ENCODE measurements at places on chromosomes 1 and 21.

GRCh38 chr1:234154320-234155251 is 218.7 kb upstream of the COA6 start:
- DNase-seq, result peak; percentile 69

DNA sequence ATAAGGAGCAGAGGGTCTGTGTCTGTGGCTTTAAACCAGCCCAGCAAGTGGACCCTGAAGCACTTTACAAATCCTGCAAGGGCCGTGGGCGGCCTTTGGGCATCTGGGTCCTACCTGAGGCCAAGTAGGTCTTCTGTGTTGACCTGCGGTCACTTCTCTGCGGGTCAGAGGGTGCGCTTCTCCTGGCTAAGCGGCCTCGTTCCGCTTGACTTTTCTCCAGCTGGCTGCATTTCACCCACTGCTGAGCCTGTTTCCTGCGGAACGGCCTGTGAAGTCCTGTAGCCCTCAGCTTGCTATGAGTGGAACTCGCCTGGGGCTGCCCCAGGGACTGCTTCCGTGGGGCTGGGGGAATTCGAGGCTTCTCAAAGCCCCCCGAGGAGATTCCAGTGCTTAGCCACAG is 43.3 kb downstream of the SLC37A1 start:
- no peak for DNase-seq

- no peak for DNase-seq
Observed at GRCh38 chr1:4408380-4408779, 246.0 kb upstream of the AJAP1 start.

- no peak for DNase-seq
Observed at GRCh38 chr1:159678939-159679338, 35.5 kb downstream of the CRP start.

- no peak for DNase-seq
Observed at GRCh38 chr1:207345644-207346477, 24.4 kb downstream of the CD55 start.

DNA sequence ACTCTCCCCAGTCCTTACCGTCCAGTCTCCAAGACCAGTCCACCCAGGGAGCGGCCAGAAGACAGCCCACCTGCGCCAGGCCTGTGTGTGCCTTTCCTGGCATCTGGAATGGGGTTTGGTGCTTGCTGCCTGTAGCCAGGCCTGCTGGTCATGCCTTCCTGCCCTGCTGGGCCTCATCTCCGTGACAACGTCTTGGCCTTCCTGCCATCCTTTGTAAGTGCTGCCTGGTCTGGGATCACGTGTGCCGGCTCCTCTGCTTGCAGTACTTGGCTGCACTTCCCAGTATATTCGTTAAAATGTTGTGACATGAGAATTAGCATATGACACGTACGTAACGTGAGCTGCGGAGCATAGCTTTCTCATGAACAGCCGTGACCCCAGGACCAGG is 145.3 kb upstream of the COL6A1 start:
- no peak for DNase-seq

DNA sequence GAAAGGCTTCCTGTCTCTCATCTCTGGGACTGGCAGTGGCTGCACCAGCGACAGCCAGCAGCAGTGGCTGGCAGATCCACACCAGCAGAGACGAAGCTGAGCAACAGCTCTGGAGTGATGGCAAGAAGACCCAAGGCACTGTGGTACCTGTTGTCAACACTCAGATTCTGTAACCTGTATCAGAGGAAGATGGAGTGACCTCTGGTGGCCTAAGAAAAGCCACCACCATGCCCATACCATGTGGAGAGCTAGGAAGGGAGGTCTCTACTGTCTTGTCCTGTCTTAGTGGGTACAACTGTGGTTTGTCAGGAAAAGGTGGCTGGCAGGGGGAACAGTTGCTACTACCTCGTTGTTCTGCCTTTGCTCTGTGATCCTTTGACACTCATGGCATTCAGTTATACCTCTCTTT is 22.5 kb upstream of the RHBDL2 start:
- DNase-seq, result no peak

DNA sequence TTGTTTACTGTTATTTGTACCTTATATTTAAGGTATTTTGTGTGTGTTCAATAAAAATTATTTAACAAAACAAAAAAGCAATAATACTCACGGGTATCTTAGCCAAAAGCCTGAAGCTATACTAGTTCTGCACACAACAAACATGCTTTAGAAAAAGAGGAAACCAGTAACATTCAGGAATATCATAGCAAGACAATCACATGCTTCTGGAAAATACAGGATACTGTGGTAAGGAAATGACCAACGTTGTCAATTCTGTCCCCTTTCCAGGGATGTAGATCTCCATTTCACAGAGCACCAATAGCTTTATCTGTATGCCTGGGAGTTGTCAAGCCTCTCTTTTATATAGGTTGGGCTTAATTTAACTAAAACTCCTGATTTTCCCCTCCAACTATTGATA is 288.4 kb downstream of the SMYD3 start:
- no peak for DNase-seq

GRCh38 chr1:243962541-243962940 is 88.5 kb upstream of the ZBTB18 start:
- no peak for DNase-seq

GRCh38 chr1:76595024-76595423 is 272.3 kb upstream of the ST6GALNAC5 start:
- DNase-seq, result no peak

- no peak for DNase-seq
Observed at GRCh38 chr1:909861-910310, 13.8 kb upstream of the SAMD11 start.

GRCh38 chr1:156410740-156411139 is 41.7 kb downstream of the RHBG start:
- DNase-seq, result no peak

GRCh38 chr1:98355656-98356383 is 305.7 kb upstream of the SNX7 start:
- peak; percentile 72 for DNase-seq

- DNase-seq, result peak; percentile 70
Observed at GRCh38 chr1:55484173-55484572, 269.0 kb upstream of the USP24 start.

- no peak for DNase-seq
Observed at GRCh38 chr1:12769031-12769430, 4.5 kb upstream of the PRAMEF12 start.

GRCh38 chr1:4022715-4023114 is 122.6 kb upstream of the C1orf174 start:
- DNase-seq, result no peak

DNA sequence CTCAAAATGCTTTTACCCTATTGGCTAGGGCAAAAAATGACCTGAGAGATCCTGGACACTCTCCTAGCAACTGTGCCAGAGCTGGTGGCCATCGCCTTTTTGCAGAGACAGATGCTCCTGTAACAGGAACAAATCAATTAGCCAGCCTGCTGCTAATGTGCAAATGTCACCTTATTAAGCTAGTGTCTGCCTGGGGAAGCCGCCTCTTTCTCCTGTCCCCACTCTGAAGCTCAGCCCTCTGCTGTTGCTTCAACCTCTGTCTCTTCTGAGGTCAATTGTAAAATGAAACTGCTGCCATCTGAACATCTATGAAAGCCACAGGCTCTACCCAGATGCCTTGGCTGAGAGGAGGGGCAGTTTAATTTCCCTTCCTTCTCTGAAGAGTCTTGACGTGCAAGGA is 85.5 kb upstream of the CACNA1E start:
- DNase-seq, result no peak

DNA sequence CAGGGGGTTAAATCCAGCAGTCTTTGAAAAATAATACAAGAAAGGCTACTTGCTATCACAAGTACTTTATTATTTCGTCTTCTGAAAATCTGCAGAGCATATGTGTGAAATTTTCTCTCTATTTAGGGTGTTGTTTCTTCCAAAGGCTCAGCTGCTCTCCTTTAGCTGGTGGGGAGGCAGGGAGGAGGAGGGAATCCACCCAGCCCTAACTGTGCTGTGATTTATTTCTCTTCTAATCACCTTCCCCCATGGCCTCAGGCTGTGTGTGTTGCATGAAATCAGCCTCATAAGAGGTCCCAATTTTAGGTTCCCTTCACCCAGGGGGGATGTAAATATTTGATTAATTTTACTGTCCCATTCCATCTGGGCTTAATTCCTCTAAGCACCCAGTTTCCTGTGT is 77.6 kb upstream of the PGBD5 start:
- no peak for DNase-seq

- no peak for DNase-seq
Observed at GRCh38 chr1:236638945-236639344, 34.6 kb upstream of the HEATR1 start.

- DNase-seq, result peak; percentile 74
Observed at GRCh38 chr1:78408810-78409209, 82.0 kb upstream of the PTGFR start.

- DNase-seq, result peak; percentile 35
Observed at GRCh38 chr1:24558902-24559791, 3.3 kb downstream of the NCMAP start.

- peak; percentile 52 for DNase-seq
Observed at GRCh38 chr1:201376464-201377374, 761 bp downstream of the TNNT2 start.

- no peak for DNase-seq
Observed at GRCh38 chr1:94823116-94823515, 3.0 kb downstream of the SLC44A3 start.

GRCh38 chr1:225347123-225347683 is 80.6 kb downstream of the LBR start:
- DNase-seq, result no peak

GRCh38 chr1:110288111-110288510 is 51.1 kb upstream of the RBM15 start:
- no peak for DNase-seq

DNA sequence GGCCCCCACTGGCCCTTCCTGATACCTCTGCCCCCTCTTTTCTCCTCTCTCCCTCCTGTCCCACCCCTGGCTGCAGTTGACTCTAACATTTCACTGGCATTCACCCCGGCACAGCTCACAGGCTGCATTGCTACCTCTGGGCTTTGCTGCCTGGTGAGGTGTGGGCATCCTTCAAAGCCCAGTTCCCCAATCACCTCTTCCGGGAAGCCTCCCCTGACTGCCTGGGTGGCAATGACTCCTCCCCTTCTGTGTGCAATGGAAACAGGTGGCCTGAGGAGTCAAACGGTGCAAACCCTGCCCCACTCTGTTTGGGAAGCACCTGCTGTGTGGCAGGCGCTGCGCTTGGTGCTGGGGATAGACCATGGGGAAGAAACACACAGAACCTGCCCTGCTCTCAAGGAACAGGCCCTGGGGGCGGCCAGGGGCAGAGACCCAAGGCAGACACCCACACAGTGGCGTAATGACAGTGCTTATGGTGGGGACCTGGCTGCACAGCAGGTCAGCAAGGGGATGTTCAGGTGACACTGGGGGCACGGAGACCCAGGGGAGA is 39.3 kb upstream of the POFUT2 start:
- DNase-seq, result no peak

DNA sequence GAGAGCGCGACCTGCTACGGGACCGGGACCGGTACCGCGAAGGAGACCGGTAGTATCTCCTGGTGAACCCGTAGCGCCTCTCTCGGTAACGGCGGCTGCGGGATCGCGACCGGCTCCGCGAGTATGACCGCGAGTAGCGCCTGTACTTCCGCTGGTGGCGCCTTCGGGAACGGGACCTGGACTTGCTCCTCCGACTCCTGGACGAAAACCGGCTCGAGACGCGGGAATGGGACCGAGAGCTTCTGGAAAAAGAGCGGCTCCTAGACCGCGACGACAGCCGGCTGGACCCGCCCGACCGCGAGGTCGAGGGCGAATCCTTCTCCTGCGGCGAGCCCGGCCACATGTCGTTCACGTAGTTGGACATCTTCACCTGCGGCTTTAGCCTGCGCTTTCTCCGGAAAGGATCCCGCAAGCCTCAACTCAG is 642 bp downstream of the RSRP1 start:
- no peak for DNase-seq

DNA sequence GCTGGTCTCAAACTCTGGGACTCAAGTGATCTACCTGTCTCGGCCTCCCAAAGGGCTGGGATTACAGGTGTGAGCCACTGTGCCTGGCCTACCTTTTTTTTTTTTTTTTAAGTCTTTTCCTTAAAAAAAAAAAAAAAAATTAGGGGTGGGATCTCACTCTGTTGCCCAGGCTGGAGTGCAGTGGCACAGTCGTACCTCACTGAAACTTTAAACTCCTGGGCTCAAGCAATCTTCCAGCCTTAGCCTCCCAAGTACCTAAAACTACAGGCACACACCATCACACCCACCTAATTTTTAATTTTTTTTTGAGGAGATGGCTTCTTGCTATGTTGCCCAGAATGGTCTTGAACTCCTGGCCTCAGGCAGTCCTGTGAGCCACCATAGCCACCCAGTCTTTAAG is 38.5 kb downstream of the RNF2 start:
- no peak for DNase-seq

GRCh38 chr1:203165800-203166161 is 9.8 kb downstream of the MYBPH start:
- DNase-seq, result no peak

- DNase-seq, result peak; percentile 84
Observed at GRCh38 chr1:206864939-206865671, at the start of gene IL20. Gene IL20, plus strand, starts transcription at chr1:206865623. Its CDS starts 230 bp downstream, at chr1:206865853.

DNA sequence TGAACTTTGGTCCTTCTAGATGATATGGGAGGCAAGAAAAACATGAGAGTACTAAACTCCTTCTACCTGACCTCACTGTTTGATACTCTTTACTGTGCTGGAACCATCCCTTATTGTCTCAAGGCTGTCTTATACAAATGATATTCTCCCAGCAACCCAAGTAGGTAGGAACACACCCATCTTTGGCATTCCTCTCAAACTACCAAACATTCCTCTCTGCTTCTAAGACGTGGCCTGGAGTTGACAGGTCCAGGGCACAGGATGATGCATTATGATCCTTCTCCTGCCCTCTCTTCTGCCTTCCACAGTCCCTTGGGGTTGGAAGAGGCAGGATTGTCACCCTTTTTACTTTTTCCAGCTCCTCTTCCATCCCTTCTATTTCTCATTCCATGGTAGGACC is 90.5 kb downstream of the SPATA17 start:
- no peak for DNase-seq

DNA sequence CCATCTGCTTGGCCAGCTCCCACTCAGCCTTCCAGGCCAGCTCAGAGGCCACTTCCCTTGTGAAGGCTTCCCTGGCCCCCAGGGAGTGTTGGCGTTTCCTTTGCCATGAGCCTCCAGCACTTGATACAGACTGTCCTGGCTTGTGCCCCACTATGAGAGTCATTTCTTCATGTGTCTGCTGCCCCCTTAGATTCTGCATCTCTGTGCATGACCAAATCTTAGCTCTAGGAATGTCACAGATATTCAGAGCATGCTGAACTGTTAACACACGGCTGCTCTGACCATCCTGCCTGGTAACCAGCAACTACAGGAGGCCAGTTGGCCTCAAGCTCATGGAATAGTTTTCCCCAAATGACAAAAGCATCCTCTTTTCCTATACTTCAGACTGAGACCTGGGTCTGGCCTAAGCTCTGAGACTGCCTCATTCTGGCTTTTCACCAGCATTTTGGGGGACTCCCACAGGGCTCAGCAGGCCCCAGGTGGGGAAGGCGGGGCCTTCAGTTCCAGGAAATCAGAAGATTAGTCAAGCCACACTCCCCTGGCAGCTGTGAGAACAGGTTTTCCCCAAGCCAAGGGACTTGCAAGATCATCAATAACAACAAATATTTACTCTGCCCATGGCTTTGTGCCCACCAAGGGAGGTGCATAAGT is 182.6 kb upstream of the EDN2 start:
- DNase-seq, result peak; percentile 68

GRCh38 chr21:30880914-30881313 is 466 bp downstream of the KRTAP11-1 start:
- no peak for DNase-seq

Data from fibroblast of upper back skin (primary cell).